IPS-NIHi11 (cell line): ENCODE measurements at places on chromosomes 6 and 20.
A peak's percentile ranks its signal among the peaks of the same experiment; 100 is the strongest.

GRCh38 chr20:34368547-34368946 lies 5.5 kb downstream of the ITCH start:
- no peak for DNase-seq

DNA sequence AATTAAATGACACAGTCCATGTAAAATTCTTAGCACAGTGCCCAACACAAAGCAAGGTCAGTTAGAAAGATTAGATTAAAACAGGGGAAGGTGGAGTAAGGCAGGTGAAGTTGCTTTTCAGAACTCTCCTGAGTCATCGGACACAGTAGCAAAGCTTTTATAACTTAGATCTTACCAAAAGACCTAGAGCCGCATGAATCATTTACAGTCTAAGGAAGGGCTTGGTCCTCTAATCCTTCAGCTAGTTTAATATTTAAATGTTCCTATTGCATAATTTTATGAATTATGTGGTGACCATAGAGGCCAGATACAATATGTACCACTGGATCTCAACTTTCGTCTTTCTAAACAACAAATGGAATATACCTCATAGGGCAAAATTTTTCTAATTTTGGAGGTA lies 202.1 kb upstream of the SNX9 start:
- DNase-seq, result no peak

GRCh38 chr20:55684578-55684977 lies 320.7 kb downstream of the CBLN4 start:
- DNase-seq, result no peak

- no peak for DNase-seq
Observed at GRCh38 chr6:42407379-42407778, 44.3 kb downstream of the TRERF1 start.

- no peak for DNase-seq
Observed at GRCh38 chr6:37640786-37641395, 56.8 kb downstream of the MDGA1 start.

GRCh38 chr6:97133067-97133466 lies 149.9 kb downstream of the MMS22L start:
- DNase-seq, result no peak

DNA sequence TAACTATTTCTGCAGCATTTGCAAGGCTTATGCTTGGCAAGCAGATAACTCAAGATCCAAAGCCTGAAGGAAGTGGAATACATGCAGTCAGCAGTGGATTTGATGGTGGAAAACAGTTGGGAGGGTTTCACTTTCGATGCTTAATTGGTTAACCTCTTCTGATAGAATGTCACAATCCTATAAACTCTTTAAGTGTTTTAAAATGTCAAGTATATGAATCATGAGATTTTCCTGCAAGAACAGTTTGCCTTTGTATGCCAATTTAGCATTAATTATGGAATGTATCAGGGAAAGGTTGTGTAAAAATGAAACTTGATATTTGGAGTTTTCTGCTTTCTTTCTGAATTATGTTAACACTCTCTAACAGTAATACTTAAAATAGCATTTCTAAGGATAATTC lies 36.6 kb downstream of the NKX2-4 start:
- no peak for DNase-seq

DNA sequence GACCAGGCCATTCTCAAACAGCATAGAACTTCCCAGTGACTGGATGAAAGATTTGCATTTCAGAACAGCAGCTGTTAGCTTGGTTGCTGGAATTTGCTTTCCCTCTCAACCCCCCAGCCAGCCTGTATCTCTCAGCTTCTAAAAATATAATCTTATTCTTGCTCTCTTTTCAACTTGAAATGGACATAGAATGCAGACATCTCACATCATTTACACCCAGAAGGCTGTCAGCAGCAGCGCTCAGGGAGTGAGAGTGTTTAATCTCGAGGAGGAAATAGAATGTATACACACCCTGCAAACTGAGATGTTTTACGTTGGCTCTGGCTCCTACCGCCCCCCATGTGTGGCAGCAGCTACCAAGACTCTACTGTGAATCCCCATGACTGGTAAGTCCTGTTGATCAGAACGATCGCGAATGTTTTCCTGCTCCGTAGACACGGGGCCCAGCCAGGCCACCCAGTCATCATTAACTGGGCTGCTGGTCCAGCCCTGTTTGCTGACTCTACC lies 163.4 kb upstream of the SLC24A3 start:
- no peak for DNase-seq

- DNase-seq, result no peak
Observed at GRCh38 chr6:5986861-5987260, 19.9 kb downstream of the NRN1 start.

GRCh38 chr20:35018590-35019371 lies 63.1 kb downstream of the MYH7B start:
- no peak for DNase-seq

- no peak for DNase-seq
Observed at GRCh38 chr6:123430970-123431369, 205.8 kb downstream of the TRDN start.

DNA sequence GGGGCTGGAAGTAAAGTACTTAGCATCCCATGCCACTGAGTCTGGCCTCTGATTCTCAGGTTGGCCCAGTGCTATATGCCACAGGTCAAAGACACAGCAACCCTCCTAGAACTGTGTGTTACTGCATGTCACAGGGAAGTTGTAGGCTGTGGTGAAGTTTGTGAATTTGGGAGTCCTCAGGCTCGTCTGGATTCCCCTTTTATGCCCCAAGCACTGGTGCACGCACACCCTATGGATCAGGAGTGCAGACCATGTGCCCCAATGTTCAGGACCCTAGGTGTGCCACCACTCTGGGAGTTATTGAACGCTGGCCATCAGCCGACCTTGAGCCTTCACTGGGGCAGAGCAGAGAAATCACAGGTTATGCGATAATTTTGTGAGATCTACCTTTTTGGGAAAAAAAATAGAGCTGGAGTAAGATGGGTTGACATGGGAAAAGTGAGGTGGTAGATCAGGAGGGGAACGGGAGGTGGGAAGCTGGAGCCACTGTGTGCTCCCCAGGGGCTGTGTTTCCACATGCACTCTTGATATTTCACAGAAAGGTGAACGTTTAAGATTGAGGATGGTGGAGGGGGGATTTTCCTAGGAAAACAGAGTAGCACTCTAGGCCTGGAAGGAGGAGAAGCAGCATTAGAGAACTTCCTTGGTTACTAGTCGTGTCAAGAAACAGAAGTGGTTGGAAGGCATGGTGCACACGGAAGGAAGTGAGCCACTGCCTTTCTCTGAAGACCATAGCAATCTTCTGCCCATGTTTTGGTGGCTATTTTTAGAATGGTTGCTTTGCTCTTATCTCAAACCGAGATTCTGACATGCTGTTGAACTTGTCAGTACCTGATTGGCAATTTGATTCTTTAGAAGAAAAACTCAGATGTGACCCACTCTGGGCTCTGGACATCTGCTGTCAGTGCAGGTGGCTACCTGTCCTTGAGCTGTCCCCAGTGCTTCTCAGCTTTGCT lies 44.1 kb downstream of the DUSP22 start:
- DNase-seq, result no peak

- DNase-seq, result peak; percentile 65
Observed at GRCh38 chr6:135183002-135183531, 2.0 kb downstream of the MYB start.

GRCh38 chr6:75337835-75338580 lies 53.4 kb upstream of the TMEM30A start:
- no peak for DNase-seq
